GM12892 (cell line): ENCODE measurements at places on chromosomes 5 and 9.

GRCh38 chr9:33129886-33130881 lies 37.0 kb downstream of the B4GALT1 start:
- DNase-seq, result no peak

GRCh38 chr5:73748510-73749400 lies 122.8 kb downstream of the ARHGEF28 start:
- DNase-seq, result no peak

DNA sequence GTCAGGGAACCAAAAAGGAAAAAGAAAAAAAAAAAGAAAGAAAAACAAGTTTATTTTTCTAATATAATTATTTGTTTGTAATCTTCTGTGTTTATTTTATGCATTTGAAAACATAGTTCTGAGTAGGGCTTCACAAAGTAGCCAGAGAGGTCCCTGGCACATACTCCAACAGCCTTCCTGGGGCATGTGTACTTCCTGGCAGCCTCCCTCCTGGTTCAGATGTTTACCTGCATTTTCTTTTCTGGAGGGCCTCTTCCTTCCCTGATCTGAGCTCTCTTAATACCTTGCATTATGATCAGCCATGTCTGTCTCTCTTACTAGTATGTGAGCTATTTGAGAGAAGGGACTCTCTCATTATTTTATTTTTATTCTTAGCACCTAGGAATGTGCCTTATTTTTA lies 361.8 kb downstream of the KDM4C start:
- DNase-seq, result no peak

- no peak for DNase-seq
These were observed 125.9 kb downstream of the LHFPL2 start for GRCh38 chr5:78522476-78523260.

DNA sequence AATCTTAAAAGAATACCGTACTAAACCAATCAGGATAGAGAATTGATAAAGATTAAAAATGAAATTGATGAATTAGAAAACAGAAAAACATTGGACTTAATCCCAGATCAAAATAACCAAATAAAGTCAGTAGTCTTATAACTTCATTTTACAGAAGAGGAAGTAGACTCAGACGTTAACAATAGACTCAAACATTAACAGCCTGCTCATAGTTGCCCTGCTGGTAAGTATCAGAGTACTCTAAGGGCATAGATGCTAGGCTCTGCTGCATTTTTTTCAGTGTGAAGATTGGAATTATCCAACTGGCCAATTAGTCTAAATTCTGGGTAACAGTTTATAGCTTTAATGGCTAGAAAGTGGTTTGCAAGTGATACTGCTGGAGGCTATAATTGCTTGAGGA lies 42.9 kb downstream of the ADGRV1 start:
- DNase-seq, result no peak

- DNase-seq, result no peak
These were observed 582.6 kb downstream of the NR2F1-AS1 start for GRCh38 chr5:92998456-92998855.

GRCh38 chr5:169006842-169007790 lies 293.8 kb downstream of the SLIT3 start:
- no peak for DNase-seq

DNA sequence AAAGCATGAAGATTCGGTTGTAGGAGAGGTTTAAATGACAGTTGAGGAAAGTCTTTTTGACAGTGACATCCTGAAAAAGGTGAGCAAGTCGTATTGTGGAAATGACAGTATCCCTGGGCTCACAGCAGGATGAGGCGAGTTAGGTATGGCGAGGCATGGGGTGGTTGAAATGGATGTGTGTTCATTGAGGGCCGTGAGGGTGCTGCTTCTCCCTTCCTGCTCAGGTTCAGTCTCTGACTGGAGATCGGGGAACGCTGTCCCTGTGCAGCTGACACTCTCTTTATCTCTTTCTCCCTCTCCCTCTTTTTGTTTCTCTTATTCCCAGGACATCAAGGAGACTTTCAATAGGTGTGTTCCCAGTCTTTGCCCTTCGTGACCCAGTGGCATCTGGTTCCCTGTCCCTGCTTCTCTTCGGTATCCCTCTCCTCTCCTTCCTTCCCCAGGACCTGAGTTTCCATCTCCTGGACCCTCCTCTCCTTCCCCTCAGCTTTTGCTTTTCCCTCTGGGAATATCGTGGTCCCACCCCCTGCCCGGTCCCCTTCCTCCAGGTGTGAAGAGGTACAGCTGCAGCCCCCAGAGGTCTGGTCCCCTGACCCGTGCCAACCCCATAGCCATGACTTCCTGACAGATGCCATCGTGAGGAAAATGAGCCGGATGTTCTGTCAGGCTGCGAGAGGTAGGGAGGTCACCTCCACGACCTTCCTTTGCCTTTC lies 10.2 kb downstream of the TRIM41 start:
- DNase-seq, result no peak

- no peak for DNase-seq
These were observed 1700.9 kb upstream of the NUDT12 start for GRCh38 chr5:105263515-105263914.

DNA sequence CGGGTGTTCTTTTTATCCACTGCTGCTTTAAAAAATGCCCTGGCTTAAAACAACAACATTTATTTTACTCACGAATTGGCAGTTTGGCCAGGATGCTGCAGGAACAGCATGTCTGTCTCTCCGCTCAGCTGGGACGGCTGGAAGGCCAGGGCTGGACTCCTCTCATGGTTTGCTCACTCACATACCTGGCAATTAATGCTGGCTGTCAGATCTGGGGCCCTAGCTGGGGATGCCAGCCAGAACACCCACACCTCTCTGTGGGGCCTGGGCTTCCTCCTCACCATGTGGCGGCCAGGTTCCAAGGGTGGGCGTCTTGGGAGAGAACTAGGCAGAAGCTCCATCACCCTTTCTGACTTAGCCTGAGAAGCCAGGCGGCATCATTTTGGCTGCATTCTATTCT lies 189.1 kb upstream of the IL12B start:
- no peak for DNase-seq

- DNase-seq, result no peak
These were observed 1.4 kb upstream of the SPTAN1 start for GRCh38 chr9:128550770-128551656.

- no peak for DNase-seq
These were observed 88.4 kb downstream of the ENC1 start for GRCh38 chr5:74552101-74552500.

GRCh38 chr5:124582561-124582840 lies 163.9 kb downstream of the ZNF608 start:
- DNase-seq, result no peak

- no peak for DNase-seq
These were observed 121.3 kb downstream of the LHFPL2 start for GRCh38 chr5:78527054-78527859.

GRCh38 chr5:180797256-180798192 lies 5.1 kb downstream of the MGAT1 start:
- DNase-seq, result no peak

- no peak for DNase-seq
These were observed 34.4 kb downstream of the SARDH start for GRCh38 chr9:133703591-133704399.

DNA sequence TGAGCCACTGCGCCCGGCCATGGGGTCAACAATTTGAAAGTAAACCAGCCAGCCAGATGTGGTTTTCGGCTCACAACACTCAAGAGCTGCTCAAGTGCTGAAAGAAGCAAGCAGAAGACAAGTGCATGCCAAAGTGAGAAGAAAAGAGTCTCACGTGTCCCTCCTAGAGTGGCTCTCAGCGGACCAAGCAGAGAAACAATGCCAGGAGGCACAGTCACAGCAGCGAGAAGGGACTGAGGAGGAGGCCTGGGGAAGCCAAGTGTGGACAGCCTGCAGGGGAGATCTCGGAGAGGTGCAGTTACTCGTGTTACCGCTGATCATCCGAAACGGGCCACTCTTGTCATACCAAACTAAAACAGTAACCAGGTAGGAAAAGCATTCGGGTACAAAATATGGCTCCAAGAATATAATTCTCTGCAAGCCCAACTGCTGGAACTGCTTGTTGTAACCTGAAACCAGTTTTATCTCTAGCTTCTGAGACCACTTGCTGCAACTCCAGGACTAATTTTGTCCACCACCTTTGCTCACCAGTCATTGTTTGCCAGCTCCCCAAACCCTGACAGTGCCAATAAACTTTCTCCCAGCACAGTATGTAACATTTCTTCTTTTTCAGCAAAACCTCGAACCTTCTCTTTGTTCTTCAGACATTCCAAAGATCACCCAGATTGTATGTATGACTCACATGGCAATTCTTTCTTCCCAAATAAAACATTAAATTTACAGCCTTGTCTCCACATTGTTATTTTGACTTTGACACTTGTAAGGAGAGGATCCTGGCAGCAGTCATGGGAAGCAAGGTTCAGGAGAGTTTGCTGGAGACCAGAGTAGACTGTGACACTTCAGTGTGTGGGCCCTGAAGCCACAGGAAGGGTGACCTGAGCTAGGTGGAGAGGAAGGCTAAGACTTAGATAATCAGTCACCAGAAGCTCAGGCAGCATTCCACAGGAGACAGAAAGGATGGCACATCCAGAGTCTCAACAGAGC lies 6.3 kb downstream of the SLC35D2 start:
- no peak for DNase-seq

DNA sequence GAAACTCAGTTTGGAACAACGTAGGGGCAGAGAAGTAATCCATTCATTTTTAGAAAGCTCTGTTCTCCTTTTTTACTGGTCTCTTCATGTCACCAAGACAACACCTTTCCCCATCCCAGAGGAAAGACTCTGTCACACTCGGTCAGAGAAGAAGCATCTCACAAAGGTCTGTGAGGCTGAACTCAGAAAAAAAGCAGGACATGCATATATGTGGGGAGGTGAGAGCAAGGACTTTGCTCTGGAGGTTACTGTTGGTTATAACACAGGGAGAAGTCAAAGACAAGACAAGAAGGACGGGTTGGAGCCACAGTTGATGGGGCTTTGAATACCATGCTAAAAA lies 19.2 kb upstream of the MTMR12 start:
- DNase-seq, result no peak

- peak; percentile 9 for DNase-seq
These were observed 68.6 kb downstream of the ERMP1 start for GRCh38 chr9:5764130-5764868.

GRCh38 chr5:174751154-174752000 lies 27.0 kb downstream of the MSX2 start:
- DNase-seq, result no peak

DNA sequence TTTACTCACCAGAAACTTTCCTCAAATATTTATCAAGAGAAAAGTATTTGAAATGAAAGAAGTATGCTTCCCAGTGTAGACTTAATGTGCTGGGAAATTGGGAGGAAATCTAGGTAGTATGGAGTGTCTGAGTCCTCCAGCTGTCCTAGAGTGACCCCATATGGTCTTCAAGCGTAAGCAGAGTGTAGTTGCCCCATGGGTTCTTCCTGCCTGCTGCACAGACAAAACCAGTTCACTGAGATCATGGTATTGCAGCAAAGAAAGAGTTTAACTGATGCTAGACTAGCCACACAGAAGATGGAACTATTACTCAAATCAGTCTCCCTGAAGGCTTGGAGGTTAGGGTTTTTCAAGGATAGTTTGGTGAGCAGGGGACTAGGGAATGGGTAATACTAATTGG lies 114.9 kb upstream of the PRLR start:
- no peak for DNase-seq

DNA sequence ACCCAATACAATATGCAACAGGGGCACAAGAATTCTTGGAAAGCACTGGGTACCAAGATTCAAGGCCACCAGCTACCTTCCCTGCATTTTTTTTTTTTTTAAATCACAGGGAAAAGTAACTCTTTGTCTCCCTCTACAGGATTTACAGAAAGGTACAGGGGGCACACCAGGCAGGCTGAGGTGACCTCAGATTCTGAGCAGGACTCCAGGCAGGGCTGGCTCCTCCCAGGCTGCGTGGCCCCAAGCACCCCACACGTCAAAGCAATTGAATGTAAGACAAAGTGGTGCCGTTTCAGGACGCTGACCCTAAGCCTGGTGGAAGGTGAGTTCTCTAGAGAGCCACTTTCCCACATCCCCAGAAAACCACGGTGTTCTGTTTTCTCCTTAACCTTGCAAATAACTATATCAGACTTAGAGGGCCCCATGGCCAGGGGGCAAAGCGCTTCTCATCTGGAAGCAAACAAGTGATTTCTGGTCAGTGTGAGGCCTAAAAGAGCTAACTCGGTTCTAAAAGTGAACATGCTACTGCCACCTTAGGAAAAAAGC lies 222.6 kb downstream of the ROR2 start:
- peak; percentile 53 for DNase-seq

DNA sequence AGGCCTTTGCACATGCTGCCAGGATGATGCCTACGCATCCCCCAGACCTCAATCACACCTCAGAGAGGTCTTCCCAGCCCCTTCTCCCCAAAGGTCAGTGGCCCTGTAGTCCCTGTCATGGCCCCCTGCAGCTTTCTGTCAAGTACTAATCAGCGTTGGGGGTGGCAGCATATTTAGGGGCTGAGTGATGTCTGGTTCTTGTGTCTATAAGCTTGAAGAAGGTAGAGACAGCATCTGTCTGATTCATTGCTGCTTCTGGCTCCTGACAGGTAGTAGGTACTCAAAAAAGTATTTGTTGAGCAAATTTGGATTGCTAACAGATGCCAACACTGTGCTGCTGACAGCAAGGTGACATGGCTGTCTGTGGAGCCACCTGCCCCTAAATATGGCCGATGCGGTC lies 51.6 kb upstream of the RPL26L1 start:
- no peak for DNase-seq

DNA sequence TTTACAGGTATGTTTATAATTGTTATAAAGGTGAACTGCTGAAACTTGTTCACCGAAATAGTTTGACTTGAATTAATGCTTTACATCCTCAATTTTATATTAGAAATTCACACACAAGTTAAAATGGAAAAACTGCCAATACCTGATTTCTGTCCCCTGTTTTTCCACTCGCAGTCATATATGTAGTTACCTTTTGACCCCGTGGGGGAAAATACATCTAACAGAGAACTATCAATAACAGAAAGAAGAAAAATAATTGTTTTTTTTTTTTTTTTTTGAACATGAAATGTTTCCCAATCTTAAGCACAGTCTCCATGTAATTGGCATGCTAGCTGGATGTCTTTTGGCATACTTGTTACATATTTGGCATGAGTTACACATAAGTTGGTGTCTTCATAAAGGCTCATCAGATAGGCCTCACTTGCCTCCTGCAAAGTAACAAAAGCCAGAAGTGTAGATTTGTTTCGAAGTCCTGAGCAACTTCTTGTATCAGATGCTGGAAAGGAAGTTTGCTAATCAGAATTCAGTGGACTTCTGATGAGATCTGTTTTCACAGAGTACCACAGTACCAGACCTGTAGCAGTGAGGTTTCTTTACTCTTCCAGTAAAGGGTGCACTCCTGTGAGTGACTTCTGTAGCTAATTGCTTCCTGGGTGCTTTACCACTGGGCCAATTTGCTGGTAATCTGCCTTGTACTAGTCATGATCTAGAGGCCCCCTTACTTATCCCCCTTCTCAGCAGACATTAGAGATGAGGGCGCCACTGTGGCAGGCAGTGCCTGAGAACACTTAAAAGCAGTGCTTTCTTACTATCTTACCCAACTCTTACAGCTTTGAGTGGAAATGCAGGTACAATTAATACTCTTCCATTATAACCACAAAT lies 36.2 kb upstream of the CXXC5 start:
- no peak for DNase-seq

DNA sequence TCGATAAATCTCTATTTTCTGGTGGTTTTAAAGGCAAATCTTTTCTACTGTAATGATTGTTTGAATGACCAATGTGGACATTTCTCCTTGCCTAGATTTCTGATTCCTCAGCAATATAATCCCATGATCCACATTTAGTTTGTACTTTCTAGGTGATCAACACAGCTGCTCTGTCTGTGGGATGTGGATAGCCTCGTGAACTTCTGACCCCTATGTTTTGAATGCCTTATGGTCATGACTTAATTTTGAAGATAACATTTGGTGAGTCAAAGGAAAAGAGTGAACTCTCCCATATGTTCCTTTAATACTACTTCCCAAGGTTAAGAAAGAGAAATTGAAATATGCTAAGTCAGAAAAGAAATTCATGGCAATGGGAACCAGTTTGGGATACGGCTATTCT lies 147.5 kb downstream of the CAVIN4 start:
- DNase-seq, result no peak
